ENCODE measurements at places on chromosomes 3 and 15.

DNA sequence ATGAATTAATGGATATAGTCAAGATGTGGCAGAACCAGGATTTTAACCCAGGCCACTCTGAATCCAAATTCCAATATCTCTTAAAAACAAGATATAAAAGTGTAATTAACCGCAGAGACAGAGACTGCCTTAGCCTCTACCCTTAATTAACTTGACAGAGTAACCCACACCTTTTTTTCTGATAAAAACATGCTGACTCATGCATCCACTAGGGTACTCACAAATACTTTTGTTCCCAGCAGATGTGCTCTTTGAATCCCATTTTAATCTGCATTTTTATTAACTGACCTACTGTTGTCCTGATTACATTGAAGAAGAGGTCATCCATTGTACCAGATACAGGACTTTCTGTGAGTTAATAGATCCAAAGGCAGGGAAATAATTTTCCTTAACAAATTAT is 278.3 kb downstream of the CHL1 start:
- no peak for DNase-seq

GRCh38 chr3:8492744-8493511 is 8.7 kb upstream of the LMCD1 start:
- no peak for DNase-seq

DNA sequence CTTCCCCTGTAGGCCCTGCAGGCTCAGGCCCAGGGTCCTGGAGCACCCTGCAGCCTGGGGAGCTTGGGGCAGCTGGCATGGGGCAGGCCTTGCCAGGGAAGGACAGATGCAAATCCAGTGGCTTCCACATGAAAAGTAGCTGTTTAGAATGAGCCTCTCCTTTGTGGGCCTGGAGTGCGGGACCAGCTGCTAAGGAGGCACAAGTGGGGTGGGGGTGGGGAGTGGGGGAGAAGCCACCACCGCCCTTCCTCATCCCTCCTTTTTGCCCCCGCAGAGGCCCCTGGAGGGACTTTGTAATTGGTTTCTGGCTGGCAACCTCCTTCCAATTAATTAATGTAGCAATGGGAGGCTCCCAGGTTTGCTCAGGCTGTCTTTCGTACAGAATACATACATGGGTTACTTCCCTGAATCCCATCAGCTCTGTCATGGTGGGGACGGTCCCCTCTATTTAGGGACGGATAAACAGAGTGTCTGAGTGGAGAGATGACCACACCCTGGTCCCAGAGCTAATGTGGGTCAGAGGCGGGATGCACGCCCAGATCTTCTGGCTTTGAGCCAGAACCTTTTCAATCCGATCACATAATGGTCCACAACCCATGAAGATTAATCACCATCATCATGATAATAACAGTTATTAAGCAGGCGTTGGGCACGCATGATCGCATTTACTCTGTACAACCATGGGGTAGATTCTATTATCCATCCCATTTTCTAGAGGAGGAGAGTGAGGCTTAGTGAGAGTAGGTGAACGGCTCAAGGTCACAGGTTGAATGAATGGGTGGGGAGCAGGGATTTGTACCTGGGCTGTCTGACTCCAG is 6.2 kb downstream of the CORO2B start:
- DNase-seq, result no peak

- no peak for DNase-seq
Measured at GRCh38 chr3:191376516-191377141, 46.3 kb upstream of the UTS2B start.

GRCh38 chr3:178479860-178480259 is 56.4 kb upstream of the KCNMB2 start:
- DNase-seq, result no peak

- DNase-seq, result no peak
Measured at GRCh38 chr3:11551036-11551435, 92.7 kb downstream of the VGLL4 start.

DNA sequence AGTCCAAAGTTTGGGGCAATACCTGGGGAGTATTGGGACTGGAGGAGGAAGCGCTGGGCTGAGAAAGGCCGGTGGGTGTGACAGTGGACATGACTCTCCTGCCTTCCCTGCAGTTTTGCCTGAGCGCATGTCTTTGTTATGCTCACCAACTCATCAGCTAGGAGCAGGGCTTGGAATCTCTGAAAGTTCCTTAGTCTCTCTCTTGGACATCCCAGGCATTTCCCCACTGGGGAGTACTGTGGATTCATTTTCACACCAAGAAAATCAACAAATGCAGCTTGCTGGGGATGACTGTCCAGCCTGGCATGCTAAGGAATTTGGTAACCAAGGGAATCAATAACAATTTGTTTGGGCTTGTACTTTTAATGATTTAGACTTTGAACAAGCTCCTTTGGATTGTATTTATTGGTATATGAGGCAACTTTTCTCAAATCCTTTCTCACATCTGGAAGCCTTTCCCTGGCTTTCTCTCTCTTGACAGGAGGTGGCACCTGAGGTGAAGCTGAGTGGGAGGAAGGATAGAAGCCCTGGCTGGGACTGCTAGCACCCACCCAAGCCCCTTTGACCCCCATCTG is 48.5 kb upstream of the CHST2 start:
- no peak for DNase-seq

GRCh38 chr3:29267226-29267625 is 13.6 kb upstream of the RBMS3 start:
- no peak for DNase-seq

DNA sequence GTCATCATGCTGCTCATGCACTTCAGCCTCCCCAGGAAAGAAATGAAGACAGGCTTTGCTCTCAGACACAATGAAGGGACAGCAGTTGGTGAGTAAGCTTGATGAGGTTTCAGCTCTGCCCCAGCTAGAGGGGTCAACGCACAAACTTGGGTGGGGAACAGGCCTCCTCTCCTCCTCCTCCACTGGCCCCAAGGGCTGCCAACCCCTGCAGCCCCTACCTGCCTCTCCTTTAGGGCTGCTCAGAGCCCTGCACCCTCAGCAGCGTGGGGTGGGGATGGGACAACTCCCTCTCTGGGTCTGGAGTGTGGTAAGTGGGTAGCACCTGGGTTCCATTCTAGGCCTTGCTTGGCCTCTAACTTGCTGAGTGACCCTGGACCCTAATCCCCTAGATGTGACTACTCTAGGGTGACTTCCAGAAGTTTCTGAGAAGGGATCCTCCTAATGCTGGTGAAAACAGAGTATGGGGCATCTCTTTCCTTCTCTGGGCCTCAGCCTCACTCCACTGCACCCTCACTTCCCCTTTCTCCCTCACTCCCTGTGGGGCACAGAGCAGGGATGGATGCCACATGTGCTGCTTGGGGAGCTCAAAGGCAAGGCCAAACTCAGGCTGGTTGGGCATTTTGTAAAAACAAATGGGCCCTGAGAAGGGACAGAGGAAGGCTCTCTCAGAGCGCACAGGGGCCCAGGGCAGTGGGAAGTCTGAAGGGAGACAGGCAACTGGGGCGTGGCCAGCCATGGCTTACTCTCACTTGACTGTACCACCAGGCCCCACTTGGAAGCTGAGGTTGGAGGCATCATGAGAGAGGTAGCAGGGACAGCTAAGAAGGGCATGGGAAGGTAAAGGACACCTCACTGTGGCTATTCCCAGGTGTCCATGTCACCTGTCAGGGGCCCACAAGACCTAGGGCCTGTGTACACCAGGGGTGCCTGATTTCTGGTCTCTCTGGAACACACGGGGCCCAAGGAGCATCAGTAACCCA is 64.0 kb downstream of the SYNM start:
- DNase-seq, result no peak

GRCh38 chr15:67242708-67243111 is 11.8 kb downstream of the AAGAB start:
- no peak for DNase-seq

GRCh38 chr3:171321559-171322360 is 138.4 kb downstream of the TNIK start:
- DNase-seq, result no peak

DNA sequence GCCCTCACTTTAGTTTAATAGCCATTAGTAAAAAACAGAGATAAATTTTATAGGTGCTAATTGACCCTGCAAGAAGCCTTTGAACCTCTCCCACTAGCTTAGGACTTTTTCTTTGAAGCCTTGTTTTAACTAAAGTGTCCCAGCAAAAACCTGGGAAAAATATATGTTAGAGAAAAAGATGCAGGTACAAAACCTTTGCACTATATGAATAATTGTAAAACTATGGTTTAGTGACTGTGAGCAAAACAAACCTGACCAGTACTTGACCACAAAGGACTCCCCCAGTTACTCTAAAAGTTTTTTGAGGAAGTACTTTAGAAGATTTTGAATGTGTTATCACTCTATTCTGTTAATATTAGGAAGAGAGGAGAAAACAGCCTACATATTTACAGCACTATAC is 123.3 kb upstream of the TP63 start:
- DNase-seq, result no peak

GRCh38 chr3:128572644-128573105 is 77.9 kb downstream of the RPN1 start:
- no peak for DNase-seq

DNA sequence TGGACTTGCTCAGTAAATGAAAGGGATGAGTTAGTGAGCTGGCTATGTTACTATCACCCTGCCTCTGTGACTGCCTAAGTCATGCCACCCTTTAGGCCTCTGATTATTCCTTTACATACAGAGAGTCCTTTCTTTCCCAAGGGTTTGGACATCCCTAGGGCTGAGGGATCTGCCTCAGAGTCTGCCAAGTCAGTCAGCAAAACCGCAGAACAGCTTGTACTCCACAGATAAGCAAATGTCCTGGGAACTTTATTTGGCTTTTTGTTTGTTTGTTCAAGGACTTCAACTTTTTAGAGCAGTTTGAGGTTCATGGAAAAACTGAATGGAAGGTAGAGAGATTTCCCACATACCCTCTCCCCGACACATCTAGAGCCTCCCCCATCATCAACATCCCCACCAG is 82.6 kb upstream of the TRIM42 start:
- no peak for DNase-seq
